ENCODE measurements at places on chromosomes 5 and 9.

GRCh38 chr5:2898661-2899060, 147.2 kb upstream of the IRX2 start:
- DNase-seq: no peak

GRCh38 chr5:71475788-71476384, 20.4 kb downstream of the BDP1 start:
- DNase-seq: peak; percentile 15

DNA sequence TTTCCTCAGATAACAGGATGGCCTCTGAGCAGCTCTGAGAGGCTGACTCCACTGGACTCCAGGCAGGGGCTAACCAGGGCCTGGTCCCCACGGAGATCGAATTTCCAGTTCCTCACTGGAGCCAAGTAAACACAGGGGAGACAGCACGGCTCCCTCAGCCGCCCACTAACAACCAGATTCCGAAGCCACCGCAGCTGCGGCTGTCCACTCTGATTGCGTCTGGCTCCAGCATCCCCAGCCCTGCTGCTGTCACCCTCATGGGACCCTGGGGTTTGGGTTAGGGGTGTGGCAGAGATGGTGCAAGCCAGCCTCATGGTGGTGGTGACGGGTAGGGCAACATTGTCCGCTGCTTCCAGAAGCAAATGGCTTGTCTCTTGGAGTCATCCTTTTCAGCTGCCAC, 172.6 kb downstream of the RGS3 start:
- peak; percentile 32 for DNase-seq

DNA sequence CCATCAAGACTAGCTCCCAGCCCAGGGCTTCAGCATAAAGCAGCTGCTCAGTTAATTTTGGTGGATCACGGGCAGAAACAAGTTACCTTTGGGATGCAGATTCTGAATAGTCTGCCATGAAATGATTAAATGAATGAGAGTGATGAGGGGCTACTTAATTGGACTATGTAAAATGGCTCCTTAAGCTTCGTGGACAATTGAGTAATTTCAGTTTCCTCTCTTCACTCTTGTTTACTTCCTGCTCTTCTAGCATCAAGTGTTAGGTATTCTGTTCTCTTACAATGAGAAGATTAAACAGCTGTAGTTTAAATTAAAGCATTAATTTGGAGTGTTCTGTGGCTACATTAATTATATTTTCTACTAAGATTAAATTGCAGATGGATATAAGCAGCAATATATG, 28.1 kb downstream of the PIK3R1 start:
- no peak for DNase-seq

GRCh38 chr5:68922172-68922987, 171.4 kb upstream of the SLC30A5 start:
- no peak for DNase-seq

DNA sequence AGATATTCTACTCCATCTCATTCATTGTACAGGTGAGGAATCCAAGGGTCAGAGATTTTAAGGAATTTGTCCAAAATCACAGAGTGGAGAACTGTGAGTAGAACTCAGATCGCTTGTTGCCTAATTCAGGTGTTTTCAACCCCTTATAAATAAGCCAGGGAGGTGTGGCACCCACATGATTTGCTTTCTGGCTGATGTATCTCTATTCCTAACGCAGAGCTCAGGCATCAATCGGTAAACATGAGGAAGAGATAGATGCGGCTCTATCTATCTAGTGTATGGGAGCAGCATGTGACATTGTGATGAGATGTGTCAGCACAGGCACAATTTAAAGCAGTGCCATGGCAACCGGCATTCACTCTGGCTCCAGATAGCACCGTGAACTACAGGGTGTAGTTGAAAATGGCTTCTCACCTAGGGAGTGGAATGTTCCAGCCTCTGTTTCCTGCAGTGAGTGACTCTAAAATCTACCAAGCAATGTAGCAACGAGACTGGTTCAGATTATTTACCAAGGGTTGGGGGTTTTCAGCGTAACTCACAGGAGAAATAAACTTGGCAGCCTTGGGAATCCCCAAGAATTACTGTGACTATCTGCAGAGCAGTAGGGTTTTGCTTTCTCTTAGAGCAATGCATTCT, 53.4 kb upstream of the SUB1 start:
- peak; percentile 7 for DNase-seq

All from SHP77 (cell line).